Cardiac muscle cell (in vitro differentiated cells and primary cell): ENCODE measurements at places on chromosomes 13 and 19.

GRCh38 chr13:98204546-98204945 lies 27.5 kb upstream of the RNF113B start:
- no peak for DNase-seq
- no peak overlapping the region for H3K27ac ChIP-seq
- peaks cover 38% of the 10 kb centered on the region for H3K4me1 ChIP-seq
- H3K36me3 ChIP-seq = no peaks in the 10 kb centered on the region
- H3K27me3 ChIP-seq = no peaks in the 10 kb centered on the region
- no peak overlapping the region for H3K4me3 ChIP-seq

DNA sequence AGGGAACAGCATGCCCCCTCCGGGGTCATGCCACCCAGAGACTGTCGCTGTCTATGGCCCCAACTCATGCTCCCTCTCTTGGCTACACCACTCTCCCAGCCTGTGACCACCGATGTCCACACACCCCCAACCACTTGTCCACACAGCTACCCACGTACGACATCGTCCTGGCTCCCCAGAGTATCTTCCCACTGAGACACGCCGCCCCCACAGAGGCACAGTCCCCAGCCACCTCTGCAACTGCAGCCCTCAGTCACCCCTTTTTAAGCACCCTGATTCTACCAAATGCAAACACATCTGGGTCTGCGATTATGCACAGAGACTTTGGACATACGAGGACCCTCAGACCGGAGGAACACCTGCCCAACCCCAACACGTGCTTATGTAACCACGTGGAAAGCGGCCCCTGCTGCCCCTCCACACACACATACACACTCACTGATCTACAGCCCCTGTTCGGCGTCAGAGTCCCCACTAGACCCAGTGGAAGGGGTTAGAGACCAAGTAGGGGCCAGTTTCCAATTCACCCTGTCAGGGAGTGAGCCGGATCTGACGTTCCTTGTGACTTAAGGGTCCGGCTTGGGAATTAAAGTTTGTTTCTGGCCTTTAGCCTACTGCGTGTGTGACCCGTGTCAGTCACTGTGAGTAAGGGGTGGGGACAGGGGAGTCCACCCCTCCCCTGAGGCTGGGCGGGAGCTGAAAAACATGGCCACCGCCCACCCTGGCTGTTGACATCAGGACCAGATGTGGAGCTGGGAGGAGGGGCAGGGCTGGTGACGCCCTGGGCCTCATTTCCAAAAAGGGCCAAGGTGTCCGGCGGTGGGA lies 11.9 kb upstream of the AXL start:
- no peak overlapping the region for H3K4me3 ChIP-seq
- no peaks in the 10 kb centered on the region for H3K4me1 ChIP-seq
- no peaks in the 10 kb centered on the region for H3K27me3 ChIP-seq
- no peaks in the 10 kb centered on the region for H3K36me3 ChIP-seq
- H3K27ac ChIP-seq = no peak overlapping the region

DNA sequence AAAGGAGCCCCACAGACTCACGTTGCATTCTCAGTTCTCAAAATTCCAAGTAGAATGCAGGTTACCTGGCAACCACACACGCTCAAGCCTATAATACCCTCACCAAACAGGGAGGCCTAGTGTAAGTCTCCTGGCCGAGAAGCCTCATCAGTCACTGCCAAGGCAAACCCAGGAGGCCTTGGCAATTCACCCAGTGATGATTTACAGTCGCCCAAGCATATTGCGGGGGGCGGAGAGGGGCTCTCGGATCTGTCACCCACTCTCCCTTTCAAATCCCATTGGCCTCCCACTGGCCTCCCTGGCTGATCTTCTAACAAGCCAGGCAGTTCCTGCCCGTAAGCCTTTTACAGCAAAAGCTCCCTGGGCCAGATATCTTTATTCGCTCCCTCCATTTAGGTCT lies 1.1 kb downstream of the AKAP8L start:
- peak; percentile 22 for DNase-seq
- no peaks in the 10 kb centered on the region for H3K27me3 ChIP-seq
- peaks cover 31% of the 10 kb centered on the region for H3K4me1 ChIP-seq
- H3K4me3 ChIP-seq = peak overlapping the region; percentile 96

GRCh38 chr13:25046274-25046984 lies 49.5 kb upstream of the PABPC3 start:
- no peak overlapping the region for H3K27ac ChIP-seq
- DNase-seq = peak; percentile 51
- H3K36me3 ChIP-seq = no peaks in the 10 kb centered on the region
- no peaks in the 10 kb centered on the region for H3K4me1 ChIP-seq

DNA sequence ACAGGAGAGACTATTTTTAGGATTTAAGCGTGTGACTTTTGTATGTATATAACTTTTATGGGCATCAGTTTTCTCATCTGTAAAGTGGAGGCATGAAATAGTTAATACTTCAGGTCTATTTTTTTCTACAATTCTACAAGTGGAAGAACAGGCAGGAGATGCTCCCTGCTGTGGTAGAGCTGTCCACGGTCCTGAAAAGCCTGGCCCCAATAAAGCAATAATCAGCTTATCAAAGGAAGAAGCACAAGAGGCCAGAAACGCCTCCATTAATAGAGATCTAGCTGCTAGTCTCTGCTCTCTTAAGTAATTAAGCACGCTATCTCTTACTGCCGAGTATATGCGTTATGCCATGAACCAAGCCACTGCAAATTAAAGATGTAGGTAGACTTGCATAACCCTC lies 28.0 kb upstream of the WASF3 start:
- peak; percentile 78 for DNase-seq
- no peaks in the 10 kb centered on the region for H3K27me3 ChIP-seq
- no peak overlapping the region for H3K4me3 ChIP-seq
- H3K4me1 ChIP-seq = no peaks in the 10 kb centered on the region
- H3K27ac ChIP-seq = no peak overlapping the region

- peaks cover 3% of the 10 kb centered on the region for H3K36me3 ChIP-seq
- H3K4me3 ChIP-seq = no peak overlapping the region
- H3K27ac ChIP-seq = no peak overlapping the region
- H3K4me1 ChIP-seq = no peaks in the 10 kb centered on the region
- H3K27me3 ChIP-seq = no peaks in the 10 kb centered on the region
- no peak for DNase-seq
These were observed 13.8 kb upstream of the LYPD3 start for GRCh38 chr19:43479226-43479625.

DNA sequence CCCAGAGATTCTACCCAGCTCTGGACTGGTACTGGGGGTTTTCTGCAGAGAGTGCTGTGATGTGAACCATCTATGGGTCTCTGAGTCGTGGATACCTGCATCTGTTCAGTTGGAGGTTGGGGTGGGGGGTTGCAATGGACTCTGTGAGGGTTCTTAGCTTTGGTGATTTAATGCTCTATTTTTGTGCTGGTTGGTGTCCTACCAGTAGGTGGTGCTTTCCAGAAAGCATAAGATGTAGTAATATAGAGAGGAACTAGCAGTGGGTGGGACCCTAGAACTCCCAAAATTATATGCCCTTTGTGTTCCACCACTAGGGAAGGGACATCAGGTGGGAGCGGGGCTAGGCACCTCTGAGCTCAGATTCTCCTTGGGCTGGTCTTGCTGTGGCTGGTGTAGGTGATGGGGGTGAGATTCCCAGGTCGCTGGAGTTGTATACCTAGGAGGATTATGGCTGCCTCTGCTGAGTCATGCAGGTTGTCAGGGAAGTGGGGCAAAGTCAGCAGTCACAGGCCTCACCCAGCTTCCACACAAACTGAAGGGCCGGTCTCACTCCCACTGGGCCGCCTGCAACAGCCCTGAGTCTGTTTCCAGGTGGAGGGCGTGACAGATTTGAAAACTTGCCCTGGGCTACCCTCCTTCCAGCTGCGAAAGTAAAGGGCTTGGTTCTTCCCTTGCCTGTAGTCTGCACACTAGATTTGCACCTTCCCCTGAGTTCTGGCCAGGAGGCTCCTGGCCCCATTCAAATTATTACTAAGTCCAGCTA lies 573.0 kb upstream of the SLITRK1 start:
- H3K27me3 ChIP-seq = no peaks in the 10 kb centered on the region
- DNase-seq = no peak
- H3K4me3 ChIP-seq = no peak overlapping the region
- H3K36me3 ChIP-seq = no peaks in the 10 kb centered on the region
- H3K4me1 ChIP-seq = no peaks in the 10 kb centered on the region

DNA sequence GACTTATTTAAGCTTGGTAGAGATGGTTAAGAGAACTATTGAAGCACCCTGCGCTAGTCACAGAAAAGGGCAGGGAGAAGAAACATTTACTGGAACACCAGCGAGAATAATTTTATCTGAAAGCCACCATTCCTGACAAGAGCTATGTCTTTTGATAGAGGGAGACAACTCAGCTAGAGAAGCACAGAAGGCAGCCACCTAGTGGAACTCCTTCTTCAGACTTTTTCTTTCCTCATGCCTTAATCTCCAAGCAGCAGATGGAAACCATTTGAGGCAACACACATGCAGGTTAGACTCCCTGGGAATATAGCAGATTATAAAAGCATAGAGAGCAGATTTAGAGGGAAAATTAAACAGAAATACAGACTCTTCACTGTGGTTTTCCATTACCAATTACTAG lies 813.4 kb downstream of the SLITRK6 start:
- H3K36me3 ChIP-seq = no peaks in the 10 kb centered on the region
- no peak overlapping the region for H3K4me3 ChIP-seq
- no peak for DNase-seq
- H3K27me3 ChIP-seq = no peaks in the 10 kb centered on the region
- H3K4me1 ChIP-seq = no peaks in the 10 kb centered on the region
- no peak overlapping the region for H3K27ac ChIP-seq

DNA sequence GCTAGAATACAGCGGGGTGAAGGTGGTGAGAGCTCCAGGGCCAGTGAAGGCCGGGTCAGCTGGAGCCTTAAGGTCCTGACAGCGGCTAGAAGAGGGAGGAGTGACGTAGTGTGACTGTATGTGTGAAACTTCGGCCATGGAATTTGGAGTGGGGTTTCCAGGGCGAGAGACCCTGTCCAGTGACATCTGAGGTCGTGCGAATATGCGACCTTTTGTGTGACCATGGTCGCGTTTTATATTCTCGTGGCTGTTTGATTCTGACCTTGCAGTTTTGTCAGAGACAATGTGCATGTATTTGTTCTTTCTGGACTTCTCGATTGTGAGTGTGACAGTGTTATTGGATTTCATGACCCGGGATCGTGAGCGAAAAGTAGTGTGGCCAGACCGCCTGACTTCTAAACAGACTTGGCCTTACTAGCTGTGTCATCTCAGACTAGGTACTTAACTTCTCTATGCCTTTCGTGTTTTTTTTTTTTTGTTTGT lies 405 bp upstream of the ZNF569 start:
- H3K27ac ChIP-seq = peak overlapping the region; percentile 91
- DNase-seq = no peak
- H3K27me3 ChIP-seq = no peaks in the 10 kb centered on the region

DNA sequence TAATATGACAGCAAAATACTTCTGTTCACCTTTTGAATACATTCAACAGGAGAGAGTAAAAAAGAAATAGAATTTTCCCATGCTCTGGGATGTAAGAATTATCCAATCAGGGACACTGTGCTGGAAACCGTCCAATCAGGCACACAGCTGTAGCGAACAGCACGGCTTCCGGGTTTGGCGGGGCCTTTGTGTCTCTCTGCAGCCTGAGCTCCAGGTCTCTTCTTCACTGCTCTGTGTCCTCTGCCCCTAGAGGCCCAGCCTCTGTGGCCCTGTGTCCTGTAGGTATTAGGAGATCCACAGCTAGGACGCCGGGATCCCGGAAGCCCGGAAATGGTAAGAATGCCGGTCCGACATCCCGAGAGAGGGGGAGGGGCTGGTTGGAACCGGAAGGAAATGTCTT lies 92.7 kb downstream of the ZNF737 start:
- DNase-seq = no peak
- no peaks in the 10 kb centered on the region for H3K27me3 ChIP-seq
- H3K4me1 ChIP-seq = no peaks in the 10 kb centered on the region
- H3K4me3 ChIP-seq = no peak overlapping the region
- H3K36me3 ChIP-seq = no peaks in the 10 kb centered on the region

GRCh38 chr19:30236587-30236986 lies 135.6 kb upstream of the ZNF536 start:
- peaks cover 29% of the 10 kb centered on the region for H3K27me3 ChIP-seq
- no peaks in the 10 kb centered on the region for H3K36me3 ChIP-seq
- DNase-seq = no peak
- H3K4me3 ChIP-seq = no peak overlapping the region
- no peaks in the 10 kb centered on the region for H3K4me1 ChIP-seq

DNA sequence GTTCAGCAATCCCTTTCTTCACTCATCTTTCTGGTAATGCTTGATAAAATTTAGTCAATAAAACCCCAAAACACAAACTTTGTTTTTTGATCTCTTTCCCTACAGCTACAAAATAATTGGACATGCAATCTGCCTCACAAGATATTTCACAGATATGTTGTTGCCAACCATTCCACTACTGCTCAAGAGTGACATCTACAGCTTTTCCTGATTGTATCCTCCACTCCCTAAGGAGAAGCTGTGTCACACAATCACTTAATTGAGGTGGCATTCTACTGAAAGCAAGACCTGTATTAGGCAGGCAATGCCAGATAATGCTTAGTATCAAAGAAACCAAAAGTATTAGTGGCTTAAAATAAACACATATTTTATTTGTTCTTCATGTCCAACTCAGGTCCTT lies 1646.2 kb upstream of the SPRY2 start:
- H3K4me1 ChIP-seq = peaks cover 9% of the 10 kb centered on the region
- H3K36me3 ChIP-seq = no peaks in the 10 kb centered on the region
- H3K27ac ChIP-seq = no peak overlapping the region
- no peak for DNase-seq
